ENCODE measurements at places on chromosomes 1 and 21.
A peak's percentile ranks its signal among the peaks of the same experiment; 100 is the strongest.

DNA sequence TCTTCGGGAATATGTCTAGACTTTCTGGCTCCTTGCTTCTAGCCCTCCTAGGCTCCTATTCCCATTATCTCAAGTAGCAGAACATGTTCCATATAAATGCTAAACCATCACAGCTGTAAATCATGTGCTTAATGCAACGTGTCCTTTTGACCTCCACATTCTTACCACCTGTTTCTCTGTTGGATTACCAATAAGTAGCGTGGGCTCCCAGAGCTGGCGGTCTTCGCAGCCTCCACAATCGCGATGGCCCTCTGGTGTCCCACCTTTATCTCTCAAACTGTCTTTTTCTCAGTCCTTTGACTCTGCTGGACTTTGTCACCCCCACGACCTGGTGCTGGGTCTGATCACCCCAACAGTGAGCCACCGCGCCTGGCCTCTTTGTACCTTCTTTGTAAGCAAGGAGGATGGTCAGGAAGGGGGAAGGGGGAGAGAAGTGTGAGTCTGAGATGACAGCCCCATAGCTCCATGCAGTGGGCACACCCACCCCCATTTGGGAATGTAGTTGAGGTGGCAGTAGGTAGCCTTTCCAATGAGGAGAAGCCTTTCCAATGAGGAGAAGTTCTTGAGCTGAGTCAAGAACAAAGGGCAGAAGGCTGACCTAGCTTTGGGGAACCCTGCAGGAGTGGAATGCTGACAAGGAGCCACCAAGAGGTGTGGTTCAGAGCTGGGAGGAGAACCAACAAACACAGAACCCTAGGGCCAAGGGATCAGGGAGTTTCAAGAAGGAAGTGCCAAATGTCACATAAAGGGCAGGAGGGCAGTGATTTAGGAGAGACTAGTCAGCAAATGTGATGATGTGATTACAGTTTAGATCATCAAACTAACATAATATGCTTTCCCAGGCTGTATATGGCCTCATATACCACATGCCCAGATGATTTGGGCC is 14.2 kb downstream of the TRAF5 start:
- no peak for DNase-seq

- no peak for DNase-seq
These were observed 80.6 kb upstream of the SLC44A3 start for GRCh38 chr1:94739521-94740061.

- no peak for DNase-seq
These were observed 24.6 kb downstream of the SORT1 start for GRCh38 chr1:109373126-109373525.

DNA sequence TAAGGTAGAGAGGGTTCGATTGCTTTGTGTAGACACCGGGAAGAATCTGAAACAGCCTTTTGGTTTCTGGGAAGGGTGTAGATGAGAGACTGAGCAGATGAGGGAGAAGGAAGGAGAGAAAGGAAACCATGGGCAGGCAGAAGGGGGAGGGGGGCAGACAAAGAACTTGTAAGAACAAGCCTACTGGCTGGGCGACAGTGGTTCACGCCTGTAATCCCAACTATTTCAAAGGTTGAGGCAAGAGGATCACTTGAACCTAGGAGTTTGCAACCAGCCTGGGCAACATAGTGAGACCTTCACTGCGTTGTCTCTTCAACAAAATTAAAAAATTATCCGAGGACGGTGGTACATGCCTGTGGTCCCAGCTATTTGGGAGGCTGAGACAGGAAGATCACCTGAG is 106.2 kb downstream of the TM2D1 start:
- no peak for DNase-seq

- no peak for DNase-seq
These were observed 108.5 kb upstream of the SERTAD4 start for GRCh38 chr1:210123924-210124589.

- DNase-seq, result no peak
These were observed 34.9 kb downstream of the WLS start for GRCh38 chr1:68197461-68197860.

GRCh38 chr1:90370686-90371447 is 346.2 kb downstream of the BARHL2 start:
- no peak for DNase-seq

- peak; percentile 60 for DNase-seq
These were observed 10.8 kb downstream of the BLACAT1 start for GRCh38 chr1:205444931-205445645.

- no peak for DNase-seq
These were observed 6.6 kb downstream of the SELE start for GRCh38 chr1:169727307-169727706.

DNA sequence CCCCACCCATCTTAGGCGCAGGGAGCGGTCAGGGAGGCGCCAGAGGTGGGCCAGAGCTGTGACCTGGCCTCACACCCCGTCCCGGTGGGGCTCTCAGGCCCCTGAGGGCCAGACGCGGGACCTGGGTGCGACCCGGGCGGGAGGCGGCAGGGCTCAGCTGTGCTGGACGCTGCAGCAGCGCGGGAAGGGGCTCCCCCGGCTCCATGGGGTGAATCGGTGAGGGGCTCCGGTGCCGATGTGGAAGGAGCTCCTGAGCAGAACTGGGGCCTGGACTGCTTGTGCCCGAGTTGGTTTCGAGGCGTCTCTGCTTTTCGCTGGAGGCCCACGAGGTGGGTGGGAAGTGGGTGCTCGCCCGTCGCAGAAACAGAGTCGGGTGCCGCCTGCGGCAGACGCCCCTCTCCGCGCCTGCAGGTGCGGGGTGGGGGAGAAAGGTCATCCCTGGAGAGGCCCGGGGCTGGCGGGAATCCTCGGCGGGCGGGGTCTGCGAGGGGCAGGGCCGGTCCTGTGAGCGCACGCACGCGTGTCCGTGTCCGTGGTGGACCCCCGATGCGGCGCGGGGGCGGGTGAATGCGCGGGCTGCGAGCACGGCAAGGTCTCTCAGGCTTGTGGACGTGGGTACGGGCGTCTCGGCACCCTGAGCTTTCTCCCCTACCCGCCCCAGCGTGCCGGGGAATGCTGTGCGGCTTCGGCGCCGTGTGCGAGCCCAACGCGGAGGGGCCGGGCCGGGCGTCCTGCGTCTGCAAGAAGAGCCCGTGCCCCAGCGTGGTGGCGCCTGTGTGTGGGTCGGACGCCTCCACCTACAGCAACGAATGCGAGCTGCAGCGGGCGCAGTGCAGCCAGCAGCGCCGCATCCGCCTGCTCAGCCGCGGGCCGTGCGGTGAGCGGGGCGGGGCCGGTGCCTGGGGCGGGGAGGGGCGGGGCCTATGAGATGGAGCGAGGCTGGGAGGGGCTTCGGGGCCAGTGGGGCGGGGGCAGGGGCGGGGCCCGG is 20.4 kb downstream of the AGRN start:
- no peak for DNase-seq

DNA sequence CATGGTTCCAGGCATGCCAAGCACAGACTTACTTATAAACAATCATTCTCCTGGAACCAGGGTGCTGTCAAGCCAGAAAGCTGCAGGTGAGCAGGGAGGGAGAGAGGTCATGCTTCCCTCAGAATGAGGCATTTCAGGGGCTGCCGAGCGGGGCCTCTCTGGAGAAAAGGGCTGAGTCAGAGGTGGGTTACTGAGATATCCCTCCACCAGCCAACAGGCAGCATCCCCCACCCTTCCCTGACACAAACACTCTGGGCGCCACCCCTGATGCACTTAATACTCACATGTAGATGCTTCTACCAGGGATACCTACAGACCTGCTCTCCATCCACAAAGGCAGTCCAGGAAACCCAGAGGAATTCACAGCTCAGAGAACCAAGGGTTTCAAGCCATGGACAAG is 13.1 kb downstream of the STK40 start:
- no peak for DNase-seq

GRCh38 chr1:247175458-247175857 is 3.6 kb upstream of the ZNF124 start:
- DNase-seq, result no peak

DNA sequence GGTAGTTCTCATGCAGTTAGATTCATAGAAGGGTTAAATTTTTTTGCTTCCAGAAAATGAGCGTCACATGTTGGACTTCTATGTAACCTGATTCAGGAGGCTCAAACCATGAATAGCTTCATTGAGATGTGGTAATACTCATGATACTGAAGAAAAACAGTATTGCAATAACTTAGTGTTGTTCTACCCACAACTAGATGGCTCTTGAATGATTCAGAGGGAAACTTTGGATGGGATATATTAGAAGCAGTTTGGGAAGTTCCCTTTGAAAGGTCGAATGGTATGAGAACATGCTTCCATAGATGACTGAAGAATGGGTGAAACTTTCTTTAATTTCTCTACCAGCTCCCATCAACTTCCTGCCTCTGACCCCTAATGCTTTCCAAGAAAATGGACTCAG is 211.7 kb upstream of the PTGFR start:
- DNase-seq, result no peak

- no peak for DNase-seq
These were observed 38.1 kb downstream of the HHAT start for GRCh38 chr1:210366767-210367166.

GRCh38 chr1:6392809-6393399 is 663 bp downstream of the ACOT7 start:
- no peak for DNase-seq

- no peak for DNase-seq
These were observed 84.1 kb downstream of the EVA1C start for GRCh38 chr21:32496568-32496967.

GRCh38 chr1:184615301-184615700 is 139.4 kb downstream of the EDEM3 start:
- DNase-seq, result no peak

GRCh38 chr1:168615965-168616364 is 39.6 kb downstream of the XCL1 start:
- DNase-seq, result no peak

DNA sequence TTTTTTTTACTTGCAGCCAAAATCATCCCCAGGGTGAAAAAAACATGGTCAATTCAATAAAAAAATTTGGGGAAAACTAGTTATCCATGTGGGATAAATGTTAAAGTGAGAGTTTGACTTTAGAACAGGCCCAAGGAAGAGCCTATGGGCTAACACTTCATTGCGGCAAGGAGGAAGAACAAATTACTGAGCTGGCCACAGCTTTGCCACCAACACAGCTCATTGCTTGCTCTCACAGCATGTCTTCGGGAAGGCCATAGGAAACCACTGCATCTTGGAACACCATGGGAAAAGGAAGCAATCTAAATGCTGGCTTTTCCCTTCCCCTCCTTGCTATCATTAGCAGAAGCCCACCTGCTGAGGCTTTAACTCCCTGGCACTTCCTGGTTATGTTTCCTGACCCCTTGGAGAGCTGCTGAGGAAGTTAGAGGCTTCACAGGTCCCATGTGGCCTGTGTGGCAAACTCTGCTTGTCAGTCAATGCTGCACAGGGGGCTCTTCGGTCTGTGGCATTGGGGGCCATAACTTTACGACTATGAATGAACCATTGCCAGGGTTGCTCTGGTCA is 86.0 kb downstream of the SLC25A24 start:
- no peak for DNase-seq
